Activated T-helper 1 cell treated with anti-CD3 and anti-CD28 coated beads, Interleukin-12 subunit alpha, Interleukin-12 subunit beta, Interleukin-2, Interleukin-4 antibody, amounts not matched to agents 30 ng/mL and 10 ng/mL and 1 ng/mL, durations not matched to agents 14 hours and 24 hours and 36 hours (primary cell): ENCODE measurements at places on chromosomes 13 and 19. TPM values are rescaled to one million over a fixed set of nuclear protein-coding genes. Genes with fewer than 3 reads are reported as not detected.

SYNE4 gene
- total RNA-seq: 1.7 and 1.8 TPM in 2 replicates

ZNF234 gene
- total RNA-seq: 8.4 and 10.3 TPM in 2 replicates

PEX11G gene
- total RNA-seq: 1.4 and 1.5 TPM in 2 replicates

BRME1 gene
- total RNA-seq: 16.6 and 20.5 TPM in 2 replicates

ZNF726 gene
- 10.7 and 12.6 TPM in 2 replicates for total RNA-seq

ADGRE1 gene
- total RNA-seq: 4.6 and 5.5 TPM in 2 replicates

METTL21C gene
- total RNA-seq: not detected in 2 replicates

CCDC70 gene
- total RNA-seq: not detected in 2 replicates

FSD1 gene
- total RNA-seq: 39.1 and 46.5 TPM in 2 replicates

CRLF1 gene
- not detected in 2 replicates for total RNA-seq

RFPL4A gene
- total RNA-seq: not detected in 2 replicates

PRTN3 gene
- not detected in 2 replicates for total RNA-seq
